ENCODE measurements at places on chromosomes 11 and 22. TPM values are rescaled to one million over a fixed set of nuclear protein-coding genes. Genes with fewer than 3 reads are reported as not detected.

IL17REL gene
- not detected for total RNA-seq

CSF2RB gene
- 3.5 TPM for total RNA-seq

- DNase-seq, result no peak
These were observed 168.6 kb upstream of the UBASH3B start for GRCh38 chr11:122486793-122487495.

DNA sequence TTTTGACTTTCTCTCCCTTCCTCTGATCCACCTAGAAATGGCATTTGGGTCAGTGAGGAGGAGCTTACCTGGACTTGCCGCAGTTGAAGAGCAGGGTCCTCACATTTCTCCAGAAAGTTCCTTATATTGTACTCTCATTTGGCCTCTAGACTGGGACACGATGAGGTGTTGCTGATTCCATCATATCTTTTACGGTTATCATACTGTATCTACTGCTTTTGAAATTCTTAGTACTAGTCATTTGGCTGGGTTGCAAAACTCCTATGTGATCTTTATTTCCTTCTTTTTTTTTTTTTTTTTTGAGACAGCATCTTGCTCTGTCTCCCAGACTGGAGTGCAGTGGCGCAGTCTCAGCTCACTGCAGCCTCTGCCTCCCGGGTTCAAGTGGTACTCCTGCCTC, 58.7 kb upstream of the FAM181B start:
- no peak for DNase-seq

GRCh38 chr22:48188231-48188721, 1425.8 kb downstream of the TBC1D22A start:
- no peak for DNase-seq

DNA sequence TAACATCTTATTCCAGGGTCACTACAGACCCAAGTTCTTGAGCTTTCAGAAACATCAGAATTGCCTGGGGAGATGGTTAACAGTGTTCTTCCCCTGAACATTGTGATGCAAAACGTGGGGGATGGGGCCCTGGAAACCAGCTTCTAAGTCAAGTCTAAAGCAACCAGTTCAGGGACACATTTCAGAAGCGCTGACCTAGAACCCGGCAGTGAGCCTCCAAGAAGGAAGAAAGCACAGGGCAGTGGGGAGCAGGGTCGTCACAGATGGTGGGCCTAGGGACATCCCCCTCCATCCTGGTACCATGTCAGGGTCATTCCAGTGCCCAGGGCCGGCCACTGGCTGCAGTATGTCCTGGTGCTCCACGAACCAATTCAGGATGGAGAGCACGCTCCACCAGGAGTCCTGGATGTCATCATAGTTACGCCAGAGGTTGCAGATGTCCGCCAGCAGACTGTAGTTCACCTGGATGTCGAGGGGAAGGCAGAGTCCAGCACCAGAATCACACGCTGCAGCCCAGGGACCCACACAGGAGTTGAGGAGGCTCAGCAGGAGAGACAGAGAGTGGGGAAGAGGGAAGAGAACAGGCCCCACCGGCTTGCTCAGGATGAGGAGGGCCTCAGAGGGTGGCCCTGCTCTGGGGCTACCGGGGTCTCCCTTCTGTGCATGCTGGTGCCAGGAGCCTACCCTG, 5.0 kb downstream of the NAGA start:
- no peak for DNase-seq

- DNase-seq, result peak; percentile 68
These were observed 63.9 kb downstream of the MYH9 start for GRCh38 chr22:36323855-36324331.

GLYATL2 gene
- 4.2 TPM for total RNA-seq

- no peak for DNase-seq
These were observed 18.3 kb downstream of the OTUB1 start for GRCh38 chr11:64004590-64004984.

GRCh38 chr11:17277024-17277584, 565 bp downstream of the NUCB2 start:
- no peak for DNase-seq
